Panc1 (cell line): ENCODE measurements at places on chromosomes 1 and 21. TPM values are rescaled to one million over a fixed set of nuclear protein-coding genes. Genes with fewer than 3 reads are reported as not detected.

DNA sequence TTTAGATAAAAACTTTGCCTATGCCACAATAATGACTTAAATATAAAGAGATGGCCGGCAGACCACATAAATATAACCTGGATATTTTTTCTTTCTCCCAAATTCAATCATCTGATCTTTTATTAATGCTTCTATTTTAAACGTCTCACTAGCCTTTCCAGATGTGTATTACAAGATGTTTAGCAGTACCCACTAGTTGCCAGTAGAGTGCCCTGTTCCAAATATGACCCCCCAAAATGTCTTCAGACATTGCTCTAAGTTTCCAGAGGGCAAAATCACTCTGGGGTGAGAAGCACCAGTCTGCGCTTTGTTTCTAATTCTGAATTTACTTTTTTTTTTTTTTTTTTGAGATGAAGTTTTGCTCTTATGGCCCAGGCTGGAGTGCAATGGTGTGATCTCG is 268.1 kb downstream of the GRIK1 start:
- DNase-seq, result no peak
- H3K36me3 ChIP-seq, result no peaks in the 10 kb centered on the region
- H3K4me3 ChIP-seq, result no peak overlapping the region

GRCh38 chr1:100622966-100623762 is 85.2 kb downstream of the GPR88 start:
- no peaks in the 10 kb centered on the region for H3K4me1 ChIP-seq
- DNase-seq, result no peak
- no peaks in the 10 kb centered on the region for H3K27me3 ChIP-seq

- H3K27me3 ChIP-seq, result no peaks in the 10 kb centered on the region
- DNase-seq, result no peak
- H3K4me1 ChIP-seq, result no peaks in the 10 kb centered on the region
- no peak overlapping the region for H3K4me3 ChIP-seq
- H3K36me3 ChIP-seq, result no peaks in the 10 kb centered on the region
- H3K27ac ChIP-seq, result no peak overlapping the region
Observed at GRCh38 chr1:188669728-188670382, 1807.8 kb downstream of the BRINP3 start.

- no peak for DNase-seq
- no peak overlapping the region for H3K27ac ChIP-seq
- peaks cover 53% of the 10 kb centered on the region for H3K27me3 ChIP-seq
- H3K4me3 ChIP-seq, result no peak overlapping the region
Observed at GRCh38 chr1:230424391-230425251, 1.5 kb downstream of the PGBD5 start.

DNA sequence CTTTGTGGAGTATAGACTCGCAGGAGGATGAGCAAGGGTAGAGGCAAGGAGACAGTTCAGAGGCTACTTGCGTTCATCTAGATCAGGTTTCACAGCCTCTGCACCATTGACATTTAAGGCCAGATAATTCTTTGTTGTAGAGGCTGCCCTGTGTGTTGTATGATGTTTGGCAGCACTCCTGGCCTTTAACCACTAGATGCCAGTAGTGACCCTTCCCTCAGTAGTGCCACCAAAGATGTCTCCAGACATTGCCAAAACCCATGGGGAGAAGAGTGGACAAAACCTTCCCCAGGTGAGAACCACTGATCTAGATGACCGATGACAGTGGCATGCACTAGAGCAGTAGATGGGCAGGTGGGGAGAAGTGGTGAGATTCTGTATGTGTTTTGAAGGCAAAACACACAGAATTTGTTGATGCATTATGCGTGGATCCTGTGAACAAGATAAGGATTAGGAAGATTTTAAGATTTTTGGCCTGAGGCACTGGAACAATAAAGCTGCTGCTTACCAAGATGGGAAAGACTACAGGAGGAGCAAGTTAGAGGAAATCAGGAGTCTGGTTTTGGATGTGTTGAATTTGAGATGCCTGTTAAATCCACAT is 9.9 kb upstream of the COG2 start:
- H3K4me3 ChIP-seq, result no peak overlapping the region
- no peaks in the 10 kb centered on the region for H3K4me1 ChIP-seq
- DNase-seq, result peak; percentile 36
- H3K27me3 ChIP-seq, result peaks cover 4% of the 10 kb centered on the region
- H3K27ac ChIP-seq, result no peak overlapping the region

DNA sequence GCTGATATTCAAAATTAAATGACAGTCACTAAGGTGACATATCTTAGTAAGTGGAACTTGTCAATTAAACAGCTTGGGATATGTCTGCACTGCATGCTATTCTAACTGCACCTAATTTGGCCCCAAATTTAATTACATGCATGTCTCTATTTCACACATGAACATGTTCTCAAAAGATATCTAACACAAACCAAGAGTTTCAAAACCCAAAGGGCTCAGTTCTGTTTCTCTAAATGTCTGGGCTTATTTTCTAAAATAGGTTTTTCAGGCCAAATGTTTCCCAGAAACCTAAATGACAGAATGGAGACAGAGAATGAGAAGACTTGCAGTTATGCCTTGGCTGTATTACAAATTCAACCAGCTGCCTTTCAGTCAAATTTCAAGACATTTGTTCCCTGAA is 11.3 kb downstream of the RAB29 start:
- H3K27ac ChIP-seq, result no peak overlapping the region
- no peaks in the 10 kb centered on the region for H3K36me3 ChIP-seq
- no peaks in the 10 kb centered on the region for H3K27me3 ChIP-seq
- no peaks in the 10 kb centered on the region for H3K4me1 ChIP-seq
- no peak overlapping the region for H3K4me3 ChIP-seq

DNA sequence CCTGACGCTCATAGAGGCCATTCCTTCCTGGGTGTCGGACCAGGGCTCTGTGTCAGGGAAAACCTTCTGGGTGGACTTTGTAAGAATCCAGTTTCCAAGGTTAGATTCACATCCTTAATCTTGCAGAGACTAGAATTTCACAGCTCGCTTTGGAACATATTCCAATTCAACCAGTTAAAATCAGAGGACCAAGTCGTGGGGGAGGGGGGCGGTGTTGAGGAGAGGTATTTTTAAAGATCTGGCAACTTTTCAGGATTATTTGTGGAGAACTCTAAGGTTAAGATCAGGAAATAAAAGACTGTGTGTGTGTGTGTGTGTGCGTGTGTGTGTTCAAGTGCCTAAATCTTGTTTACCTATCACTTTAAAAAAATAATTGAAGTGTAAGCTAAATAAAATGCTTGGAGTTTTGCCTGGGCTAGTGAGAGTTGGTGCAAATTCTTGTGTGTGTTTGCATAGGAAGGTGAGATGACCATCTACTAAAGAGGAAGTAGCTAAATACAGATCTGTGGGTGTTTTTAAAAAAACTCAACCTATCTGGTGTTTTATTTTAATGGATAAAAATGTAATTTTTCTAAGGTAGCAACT is 21.8 kb downstream of the TENT5C start:
- H3K36me3 ChIP-seq, result no peaks in the 10 kb centered on the region
- no peaks in the 10 kb centered on the region for H3K27me3 ChIP-seq
- H3K27ac ChIP-seq, result no peak overlapping the region
- DNase-seq, result no peak

- H3K4me1 ChIP-seq, result no peaks in the 10 kb centered on the region; the same call in 1 of the 2 replicates
- H3K27me3 ChIP-seq, result no peaks in the 10 kb centered on the region
- no peak overlapping the region for H3K27ac ChIP-seq
Observed at GRCh38 chr1:66311092-66311491, 222.9 kb upstream of the SGIP1 start.

GRCh38 chr1:226938903-226939437 is 1.1 kb upstream of the COQ8A start:
- no peaks in the 10 kb centered on the region for H3K27me3 ChIP-seq
- no peaks in the 10 kb centered on the region; the same call in 1 of the 2 replicates for H3K36me3 ChIP-seq
- no peak for DNase-seq
- H3K4me3 ChIP-seq, result peak overlapping the region; percentile 82

DNA sequence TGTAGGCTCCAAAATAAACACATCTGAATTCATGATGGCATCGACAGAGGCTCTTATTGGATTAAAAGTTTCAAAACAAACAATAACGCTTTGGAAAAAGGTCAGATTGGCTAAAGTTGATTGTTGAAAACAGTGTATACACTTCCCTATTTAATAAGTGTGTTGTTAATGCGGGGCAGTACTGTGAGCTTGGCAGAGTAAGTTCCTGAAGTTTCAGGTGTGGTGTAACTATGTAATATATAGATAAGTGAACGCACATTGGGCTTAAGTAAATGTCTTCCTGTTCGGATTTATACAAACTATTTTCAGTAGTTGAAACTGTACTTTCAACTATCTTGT is 810 bp downstream of the ZBTB37 start:
- peak overlapping the region; percentile 95 for H3K4me3 ChIP-seq
- peaks cover 26% of the 10 kb centered on the region for H3K4me1 ChIP-seq
- no peaks in the 10 kb centered on the region for H3K27me3 ChIP-seq
- peaks cover 35% of the 10 kb centered on the region for H3K36me3 ChIP-seq

Gene IVL
- not detected for total RNA-seq

Gene AMY1C
- total RNA-seq, result not detected
